Activated T-helper 17 cell treated with anti-CD3 and anti-CD28 coated beads, Interleukin-2, amount 50 U/mL, for 72 hours (primary cell): ENCODE measurements at places on chromosomes 4 and X.

DNA sequence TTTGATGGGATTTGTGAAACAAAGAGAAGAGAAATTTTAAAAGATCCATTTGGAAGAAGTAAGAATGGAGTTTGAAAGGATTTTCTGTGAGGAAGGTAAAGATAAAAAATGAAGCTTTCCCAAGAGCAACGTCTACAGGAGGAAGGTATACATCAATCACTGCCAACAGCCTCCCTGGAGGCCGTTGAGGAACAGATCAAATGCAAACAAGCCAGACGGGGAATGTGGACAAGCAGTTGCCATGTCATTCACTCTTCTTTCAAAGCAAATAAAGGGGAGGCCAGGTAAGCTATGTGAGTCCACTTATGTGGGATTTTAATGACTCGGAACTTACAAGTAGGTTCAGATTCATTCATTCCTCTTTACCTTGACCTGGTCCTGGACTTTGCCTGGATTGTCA, 1020.5 kb upstream of the AGA start:
- no peak for ATAC-seq

DNA sequence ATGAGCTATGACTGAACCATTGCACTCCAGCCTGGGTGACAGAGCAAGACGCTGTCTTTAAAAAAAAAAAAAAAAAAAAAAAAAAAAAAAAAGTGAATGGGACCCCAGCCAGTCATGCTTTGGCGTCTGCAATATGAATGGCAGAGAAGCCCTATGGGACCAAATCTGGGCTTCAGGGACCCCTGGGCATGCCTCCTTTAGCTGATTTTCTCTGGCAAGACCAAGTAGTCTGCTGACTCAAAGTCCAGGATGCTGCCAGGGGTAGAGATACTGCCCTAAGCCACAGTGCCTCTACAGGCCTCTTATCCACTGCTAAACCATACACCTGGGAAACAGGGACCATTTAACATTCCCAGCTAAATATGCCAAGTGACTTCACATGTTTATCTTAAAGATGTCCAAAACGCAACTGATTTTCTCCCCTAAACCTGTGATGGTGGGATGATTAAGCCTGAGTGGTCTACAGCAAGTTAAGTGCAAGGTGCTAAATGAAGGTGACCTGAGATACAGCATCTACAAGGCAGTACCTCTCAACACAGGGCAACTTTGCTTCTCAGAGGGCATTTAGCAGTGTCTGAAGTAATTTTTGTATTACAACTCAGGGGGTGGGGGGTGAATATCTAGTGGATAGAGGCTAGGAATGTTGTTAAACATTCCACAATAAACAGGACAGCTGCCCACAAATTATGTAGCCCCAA, 5.8 kb downstream of the RPS4X start:
- no peak for ATAC-seq

GRCh38 chrX:101595739-101596419, 21.9 kb downstream of the ARMCX6 start:
- peak; percentile 77 for ATAC-seq

DNA sequence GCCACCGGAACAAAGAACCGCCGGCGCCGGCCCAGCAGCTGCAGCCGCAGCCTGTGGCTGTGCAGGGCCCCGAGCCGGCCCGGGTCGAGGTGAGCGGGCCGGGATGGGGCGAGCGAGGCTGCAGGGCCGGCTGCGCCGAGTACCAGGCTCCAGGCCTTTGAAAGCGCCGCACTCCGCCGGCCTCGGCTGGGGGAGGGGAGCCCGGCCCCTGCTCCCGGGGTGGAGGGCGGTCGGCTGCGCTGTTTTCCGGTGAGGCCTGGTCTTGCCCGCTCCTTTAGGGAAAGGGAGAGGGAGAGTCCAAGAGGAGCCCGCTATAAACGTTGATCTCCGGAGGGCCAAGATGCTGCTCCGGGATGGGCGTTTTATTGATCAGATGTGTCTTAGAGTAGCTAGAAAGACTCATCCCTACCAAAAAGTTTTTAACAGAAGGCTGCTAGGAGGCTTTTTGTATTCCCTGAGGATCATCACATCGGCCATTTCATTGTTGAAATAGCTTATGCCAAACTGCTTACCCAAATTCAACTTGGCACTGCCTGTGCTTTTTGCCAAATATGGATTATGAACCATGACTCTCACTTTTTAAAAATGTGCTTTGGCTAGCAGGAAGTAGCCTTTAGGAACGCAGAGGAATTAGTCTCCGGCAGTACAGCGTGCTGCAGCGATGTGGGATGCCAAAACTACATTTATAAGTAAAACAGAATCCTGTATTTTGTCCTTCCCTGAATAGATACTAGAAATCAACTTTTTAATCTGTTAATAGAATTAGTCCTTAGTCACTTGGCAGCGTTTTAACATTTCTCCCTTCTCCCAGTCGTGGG, 760 bp downstream of the TMEM165 start:
- peak; percentile 13 for ATAC-seq

- no peak for ATAC-seq
These were observed 13.0 kb upstream of the SMIM20 start for GRCh38 chr4:25901030-25901430.

GRCh38 chr4:40046311-40046980, 10.2 kb upstream of the N4BP2 start:
- ATAC-seq: peak; percentile 91

DNA sequence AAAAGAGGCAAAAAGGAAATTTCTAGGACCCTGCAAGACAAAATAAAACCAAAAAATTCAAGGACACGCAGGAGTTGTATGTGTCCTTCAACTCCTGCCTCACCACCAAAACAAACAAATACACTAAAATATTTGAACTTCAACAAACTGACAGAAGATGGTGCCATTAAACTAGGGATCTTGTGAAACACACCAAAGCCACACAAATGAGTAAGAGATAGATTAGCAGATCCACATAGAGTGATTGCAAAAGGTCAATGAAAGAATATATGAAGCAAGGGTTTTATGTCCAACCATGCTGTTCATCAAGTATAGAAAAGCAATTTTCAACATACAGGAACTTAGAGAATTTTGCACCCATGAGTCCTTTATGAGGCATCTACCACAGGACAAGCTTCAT, 40.1 kb upstream of the SCML1 start:
- ATAC-seq: no peak

DNA sequence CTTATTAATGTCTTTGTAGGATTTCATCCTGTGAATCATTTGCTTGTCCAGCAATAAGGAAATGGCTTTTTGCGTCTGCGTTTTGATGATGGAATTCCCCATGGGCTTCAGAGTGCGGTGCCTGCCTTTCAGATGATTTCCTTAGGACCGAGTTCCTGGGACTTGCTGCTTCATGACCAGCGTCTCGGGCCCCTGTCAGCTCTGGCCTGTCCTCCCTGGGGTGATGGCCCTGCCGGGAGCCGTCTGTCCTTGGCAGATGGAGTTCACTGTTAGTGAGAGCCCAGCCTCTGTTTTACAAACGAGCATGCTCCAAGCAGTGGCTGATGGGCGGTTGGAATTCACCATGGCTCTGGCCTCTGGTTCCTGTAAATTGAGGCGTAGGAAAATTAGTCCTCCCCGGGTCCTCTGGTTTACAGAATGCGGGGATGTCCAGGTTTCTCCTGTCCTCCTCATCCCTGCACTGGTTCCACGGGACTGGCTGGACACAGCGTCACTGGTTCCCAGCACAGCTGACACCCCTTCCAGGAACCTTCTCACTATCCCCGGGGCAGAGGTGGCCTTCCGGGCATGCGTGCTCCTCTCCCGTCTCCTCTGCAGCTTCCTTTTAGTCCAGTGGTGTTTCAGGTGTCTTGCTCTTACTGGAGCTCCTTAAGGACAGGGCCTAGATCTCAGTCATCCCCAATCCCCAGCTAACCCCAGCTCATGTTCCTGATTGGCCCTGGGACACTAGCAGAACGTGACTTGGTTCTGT, 34.9 kb downstream of the TBC1D14 start:
- ATAC-seq: no peak

- ATAC-seq: no peak
These were observed 16.9 kb upstream of the MED28 start for GRCh38 chr4:17597517-17597916.

GRCh38 chr4:87950493-87950892, 25.0 kb upstream of the SPP1 start:
- ATAC-seq: no peak

- ATAC-seq: no peak
These were observed 200.3 kb downstream of the PDGFC start for GRCh38 chr4:156771171-156771837.

GRCh38 chr4:184955116-184955515, 63.2 kb upstream of the HELT start:
- no peak for ATAC-seq

- no peak for ATAC-seq
These were observed 480.0 kb downstream of the NLGN4X start for GRCh38 chrX:5748586-5749150.

DNA sequence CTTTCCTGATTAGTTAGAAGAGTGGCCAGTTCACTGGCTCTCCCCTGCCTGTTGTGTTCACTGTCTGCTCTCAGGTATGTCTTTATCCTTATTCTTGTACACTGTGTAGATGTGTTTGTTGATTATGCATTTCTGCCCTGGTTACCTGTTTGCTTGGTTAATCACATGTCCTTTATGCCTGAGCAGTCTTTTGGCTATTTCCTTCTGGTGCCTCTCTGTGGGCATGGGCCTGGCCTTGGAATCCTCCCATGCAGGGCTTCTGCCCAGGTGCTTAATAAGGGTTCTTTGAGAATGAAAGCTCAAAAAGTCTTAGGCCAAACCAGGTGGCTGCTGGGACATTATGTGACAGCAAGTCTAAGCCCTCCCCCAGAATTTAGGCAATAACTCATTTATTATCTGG, 26.5 kb downstream of the OTUD6A start:
- ATAC-seq: no peak

DNA sequence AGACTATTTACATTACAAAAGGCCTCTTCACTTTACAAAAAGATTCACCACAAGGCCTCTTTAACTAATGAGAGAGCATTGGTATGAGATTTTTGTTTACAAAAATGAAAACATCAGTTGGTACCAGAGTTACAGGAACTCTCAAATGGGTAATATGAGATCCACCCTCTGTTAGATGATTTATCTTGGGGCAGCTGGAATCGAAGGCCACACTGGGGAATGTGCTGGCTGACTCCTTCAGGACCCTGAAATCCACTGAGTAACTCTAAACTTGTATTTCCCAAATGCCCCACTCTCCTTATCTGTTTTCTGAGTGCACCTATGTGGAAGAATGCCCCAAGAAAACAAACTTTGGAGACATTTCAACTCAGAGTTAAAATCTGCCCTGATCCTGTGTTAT, 232.9 kb upstream of the F9 start:
- no peak for ATAC-seq

DNA sequence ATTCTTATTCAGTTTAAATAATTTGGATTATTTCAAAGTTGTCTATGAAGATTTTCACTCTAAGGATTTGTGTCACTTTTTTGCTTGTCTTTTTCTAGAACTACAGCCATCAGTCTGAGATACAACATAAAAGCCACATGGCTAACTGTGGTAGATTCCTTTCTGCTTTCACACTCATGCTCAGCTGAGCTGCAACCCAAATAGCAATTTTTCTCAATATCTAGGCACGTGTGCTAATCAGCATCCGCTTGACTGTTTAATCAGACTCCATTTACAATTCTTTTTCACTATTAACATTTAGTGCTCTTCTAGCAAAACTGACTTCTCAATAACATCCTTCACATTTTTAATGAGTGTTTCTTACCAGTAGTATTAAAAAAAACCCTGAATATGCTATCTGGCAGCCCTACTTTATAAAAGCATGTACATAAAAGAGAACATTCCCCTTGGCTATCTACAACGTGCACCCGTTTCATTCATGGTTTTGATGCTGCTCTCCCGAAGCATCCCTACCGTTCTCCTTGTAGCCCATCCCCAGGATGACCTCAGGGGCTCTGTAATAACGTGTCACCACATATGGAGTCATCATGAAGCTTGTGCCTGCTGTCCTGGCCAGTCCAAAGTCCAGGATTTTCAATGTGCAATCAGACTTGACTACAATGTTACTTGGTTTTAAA, 259.2 kb downstream of the MAPK10 start:
- ATAC-seq: no peak

GRCh38 chr4:83772685-83773084, 236.8 kb downstream of the GPAT3 start:
- no peak for ATAC-seq

- peak; percentile 44 for ATAC-seq
These were observed 586 bp downstream of the BCAP31 start for GRCh38 chrX:153723351-153724251.

DNA sequence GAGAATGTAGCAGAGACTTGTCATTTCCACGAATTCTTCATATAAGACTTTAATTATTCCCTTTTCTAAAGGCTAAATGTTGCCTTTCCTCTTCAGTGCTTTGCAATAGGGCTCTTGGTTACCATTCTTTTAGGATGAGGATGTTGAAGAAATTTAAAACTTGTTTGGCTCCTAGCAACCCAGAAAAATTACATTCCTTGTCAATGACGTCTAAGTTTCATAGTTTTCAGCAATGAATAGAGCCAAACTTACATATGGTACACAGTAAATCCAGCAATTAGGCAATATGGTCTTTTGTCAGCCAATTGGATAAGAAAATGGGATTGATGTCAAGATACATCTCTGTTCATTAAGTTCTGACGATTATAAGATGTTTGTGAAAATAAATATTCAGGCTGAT, 1639.6 kb upstream of the PCDH10 start:
- ATAC-seq: no peak
